Activated CD8-positive, alpha-beta memory T cell treated with anti-CD3 and anti-CD28 coated beads, Interleukin-2, amount 50 U/mL, for 48 hours (primary cell): ENCODE measurements at places on chromosomes 12 and 14.

DNA sequence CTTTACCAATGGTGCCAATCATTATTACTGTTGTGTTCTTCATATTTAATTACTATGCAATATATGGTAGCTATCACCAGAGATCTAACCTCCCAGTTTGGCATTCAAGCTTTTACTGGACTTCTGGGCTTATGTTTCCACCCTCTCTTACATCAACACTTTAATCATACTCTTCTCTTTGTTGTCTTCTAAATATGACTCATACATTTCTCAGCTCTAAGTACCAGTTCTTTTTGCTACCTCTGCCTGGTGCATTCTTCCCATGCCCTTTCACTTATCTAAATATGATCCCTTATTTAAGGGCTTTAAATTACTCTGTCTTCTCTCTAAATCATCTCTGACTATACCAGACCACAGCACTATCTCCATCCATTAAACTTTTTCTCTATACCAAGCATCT, 246.1 kb upstream of the CCDC196 start:
- no peak for DNase-seq

- no peak for DNase-seq
These were observed 327.5 kb upstream of the DIO3 start for GRCh38 chr14:101233808-101234207.

DNA sequence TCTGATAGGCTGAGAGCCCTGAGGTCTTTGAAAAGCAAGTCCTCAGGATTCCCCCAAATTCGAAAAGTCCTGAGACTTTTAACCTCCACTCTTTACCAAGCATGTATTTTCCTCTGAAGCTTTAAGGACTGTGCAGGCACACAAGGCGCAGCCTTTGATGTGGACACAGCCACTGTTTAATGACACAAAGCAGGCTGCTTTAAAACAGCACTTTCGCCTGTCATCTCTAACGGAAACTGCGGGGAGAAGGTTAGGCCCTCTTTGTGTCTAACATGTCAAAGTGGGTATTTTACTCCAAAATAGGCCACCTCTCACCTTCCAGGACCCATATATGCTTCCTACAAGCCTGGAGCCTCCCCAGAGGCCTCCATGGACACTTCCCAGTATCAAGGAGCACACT, 159.2 kb downstream of the GCH1 start:
- DNase-seq = no peak

GRCh38 chr14:55031190-55031589, 4.2 kb downstream of the SOCS4 start:
- no peak for DNase-seq

DNA sequence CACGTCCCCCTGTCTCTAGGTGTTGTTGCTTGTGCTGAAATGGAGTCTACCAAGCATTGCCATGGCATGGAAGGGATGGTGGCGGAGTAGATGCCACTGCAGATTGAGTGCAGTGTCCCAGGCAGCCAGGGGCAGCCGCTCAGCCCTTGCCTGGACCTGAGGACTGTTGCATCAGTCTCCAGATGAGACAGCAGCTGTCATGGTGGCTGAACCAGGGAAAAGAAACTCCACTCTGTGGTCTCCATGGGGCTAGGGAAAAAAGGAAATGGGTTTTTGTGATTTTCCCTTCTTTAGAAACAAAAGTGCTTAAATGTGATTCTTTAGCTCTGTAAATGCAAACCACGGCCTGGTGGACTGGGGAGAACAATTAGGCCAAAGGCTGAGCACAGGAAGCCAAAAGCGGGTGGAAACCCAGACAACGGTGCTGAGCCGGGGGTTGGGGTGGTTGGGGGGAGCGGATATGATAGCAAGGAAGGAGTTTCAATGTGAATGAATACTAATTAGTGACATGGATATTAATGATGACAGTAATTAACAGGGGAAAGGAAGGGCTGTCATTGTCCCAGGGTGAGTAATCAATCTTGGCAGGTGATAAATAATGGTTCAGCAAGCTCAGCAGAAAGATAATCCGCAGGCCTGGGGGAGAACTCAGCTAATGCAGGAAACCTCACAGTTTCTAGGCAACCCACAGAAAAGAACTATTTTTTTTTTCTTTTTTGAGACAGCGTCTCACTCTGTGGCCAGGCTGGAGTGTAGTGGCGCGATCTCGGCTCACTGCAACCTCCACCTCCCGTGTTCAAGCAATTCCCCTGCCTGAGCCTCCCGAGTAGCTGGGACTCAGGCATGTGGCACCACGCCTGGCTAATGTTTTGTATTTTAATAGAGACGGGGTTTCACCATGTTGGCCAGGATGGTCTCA, 442.6 kb downstream of the DPF3 start:
- no peak for DNase-seq

DNA sequence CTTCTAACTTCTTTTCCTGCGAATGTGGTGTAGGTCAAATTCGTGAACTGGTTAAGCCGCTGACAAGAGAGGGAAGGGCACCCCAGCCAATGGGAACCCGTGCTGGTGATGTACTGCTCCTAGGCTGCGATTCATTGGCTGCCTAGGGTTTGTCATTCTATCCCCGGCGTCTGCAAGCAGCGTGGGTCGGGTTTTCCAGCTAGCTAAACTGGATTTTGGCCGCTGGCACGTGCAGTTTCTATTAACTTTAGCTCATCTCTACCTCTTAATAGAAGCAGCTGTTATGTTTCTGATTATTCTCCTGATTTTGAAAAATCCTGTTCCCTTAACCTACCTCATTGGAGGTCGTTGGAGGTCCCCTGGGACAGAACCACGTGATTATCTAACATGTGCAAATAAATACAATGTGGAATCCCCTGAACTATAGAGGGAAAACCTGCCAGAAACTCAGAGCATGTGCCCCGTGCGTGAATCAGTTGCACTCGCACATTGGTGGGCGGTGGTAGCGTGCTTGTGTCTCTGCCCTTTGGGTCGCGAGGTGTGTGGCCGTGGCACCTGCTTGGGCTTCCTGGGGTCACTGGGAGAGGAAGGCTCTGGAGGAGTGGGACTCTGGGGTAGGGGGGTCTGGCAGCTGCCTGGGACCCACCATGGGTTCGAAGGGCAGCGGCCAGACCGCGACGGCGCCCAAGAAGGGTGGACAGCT, 876 bp upstream of the PPM1A start:
- peak; percentile 86 for DNase-seq

DNA sequence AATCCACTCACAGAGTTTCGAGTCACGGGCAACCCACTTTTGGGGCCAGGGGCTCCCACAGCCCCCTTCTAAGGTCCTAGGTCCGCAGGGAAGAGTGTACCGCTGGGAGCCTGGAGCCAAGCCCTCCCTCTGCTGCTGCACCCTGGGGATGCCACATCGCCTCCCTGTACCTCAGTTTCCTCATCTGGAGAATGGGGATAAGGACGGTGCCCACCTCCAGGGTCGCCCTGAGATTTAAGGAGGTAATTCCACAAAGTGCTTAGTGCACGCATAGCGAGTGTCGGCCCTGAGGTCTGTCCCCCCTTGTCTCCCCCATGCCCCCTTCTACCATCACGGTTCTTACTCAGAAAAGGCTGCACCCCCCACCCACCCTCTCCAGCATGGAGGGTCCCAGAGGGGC, 35.5 kb downstream of the NCOR2 start:
- no peak for DNase-seq

DNA sequence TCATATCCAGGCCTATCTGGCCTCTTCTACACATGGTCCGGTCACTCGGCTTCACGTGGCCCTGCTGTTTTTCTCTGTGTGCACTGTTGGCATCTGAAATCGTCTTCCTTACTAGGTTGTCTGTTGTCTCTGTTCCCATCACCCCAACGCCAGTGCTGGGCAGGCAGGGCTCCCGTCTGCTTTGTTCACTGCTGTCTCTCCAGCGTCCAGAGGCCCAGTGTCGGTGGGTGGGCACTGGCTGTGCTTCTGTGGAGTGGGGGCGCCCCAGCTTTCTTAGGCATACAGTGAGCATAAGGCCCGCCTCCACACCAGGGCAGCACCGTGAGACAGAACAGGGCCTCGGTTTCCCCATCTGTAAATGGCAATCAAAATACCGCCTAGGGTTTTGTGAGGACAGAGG, 153.1 kb downstream of the BCL11B start:
- DNase-seq = peak; percentile 37

DNA sequence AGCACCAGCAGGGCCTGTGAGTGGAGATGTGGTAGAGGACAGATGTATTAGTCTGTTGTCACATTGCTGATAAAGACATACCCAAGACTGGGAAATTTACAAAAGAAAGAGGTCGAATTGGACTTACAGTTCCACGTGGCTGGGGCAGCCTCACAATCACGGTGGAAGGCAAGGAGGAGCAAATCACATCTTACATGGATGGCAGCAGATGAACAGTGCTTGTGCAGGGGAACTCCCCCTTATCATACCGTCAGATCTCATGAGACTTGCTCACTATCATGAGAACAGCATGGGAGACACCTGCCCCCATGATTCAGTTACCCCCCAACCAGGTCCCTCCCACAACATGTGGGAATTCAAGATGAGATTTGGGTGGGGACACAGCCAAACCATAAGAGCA, 361.9 kb downstream of the VRK1 start:
- DNase-seq = no peak

- no peak for DNase-seq
These were observed 8.2 kb downstream of the NUAK1 start for GRCh38 chr12:106130474-106131113.

DNA sequence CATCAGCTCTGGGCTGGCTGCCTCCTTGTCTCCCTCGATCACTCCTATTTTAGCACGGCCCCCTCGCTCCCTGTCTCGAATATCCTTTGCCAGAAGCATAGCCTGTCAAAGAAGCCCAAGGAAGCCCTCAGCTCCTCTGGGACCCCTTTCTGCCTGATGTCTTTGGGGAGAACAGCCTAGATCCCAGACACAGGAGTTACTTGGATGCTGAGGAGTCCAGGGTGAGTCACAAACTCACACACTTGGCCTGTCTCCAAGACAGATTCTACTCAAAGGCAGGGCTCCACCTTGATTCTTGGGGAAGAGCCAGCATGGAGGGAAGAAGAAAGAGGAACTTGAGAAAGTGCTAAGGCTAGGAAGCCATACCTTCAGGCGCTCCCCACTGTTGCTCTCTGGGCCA, 8.1 kb downstream of the AVIL start:
- DNase-seq = no peak

DNA sequence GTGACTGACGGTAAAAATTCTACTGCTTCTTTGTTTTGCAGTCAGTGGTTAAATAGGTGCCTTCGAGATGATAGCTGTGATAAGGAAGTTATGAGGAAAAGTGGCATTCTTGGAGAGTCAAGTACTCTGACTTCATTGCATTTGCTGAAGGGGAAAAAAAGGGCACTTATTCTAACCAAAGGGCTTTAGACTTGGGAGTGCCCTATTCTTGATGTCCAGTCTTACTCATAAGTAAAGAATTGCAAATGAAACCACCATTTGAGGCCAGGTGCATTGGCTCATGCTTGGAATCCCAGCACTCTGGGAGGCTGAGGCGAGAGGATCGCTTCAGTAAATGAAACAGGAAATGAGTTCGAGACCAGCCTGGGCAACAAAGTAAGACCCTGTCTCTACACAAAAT, 40.3 kb downstream of the BRAP start:
- DNase-seq = no peak

DNA sequence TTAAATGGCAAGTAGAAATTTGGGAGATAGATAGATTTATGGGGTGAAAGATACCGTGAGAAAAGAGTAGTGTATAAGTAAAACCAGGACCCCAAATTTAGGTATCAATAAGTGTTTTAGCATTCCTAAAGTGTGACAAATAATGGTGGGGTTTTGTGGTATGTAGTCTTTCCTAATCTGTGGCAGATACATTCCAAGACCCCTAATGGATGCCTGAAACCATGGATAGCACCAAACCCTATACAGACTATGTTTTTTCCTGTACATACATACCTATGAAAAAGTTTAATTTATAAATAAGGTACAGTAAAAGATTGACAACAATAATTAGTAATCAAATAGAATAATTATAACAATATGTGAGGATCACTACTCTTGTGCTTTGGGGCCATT, 14.4 kb upstream of the TCP11L2 start:
- no peak for DNase-seq

GRCh38 chr12:61072717-61073116, 1187.5 kb upstream of the USP15 start:
- DNase-seq = no peak

DNA sequence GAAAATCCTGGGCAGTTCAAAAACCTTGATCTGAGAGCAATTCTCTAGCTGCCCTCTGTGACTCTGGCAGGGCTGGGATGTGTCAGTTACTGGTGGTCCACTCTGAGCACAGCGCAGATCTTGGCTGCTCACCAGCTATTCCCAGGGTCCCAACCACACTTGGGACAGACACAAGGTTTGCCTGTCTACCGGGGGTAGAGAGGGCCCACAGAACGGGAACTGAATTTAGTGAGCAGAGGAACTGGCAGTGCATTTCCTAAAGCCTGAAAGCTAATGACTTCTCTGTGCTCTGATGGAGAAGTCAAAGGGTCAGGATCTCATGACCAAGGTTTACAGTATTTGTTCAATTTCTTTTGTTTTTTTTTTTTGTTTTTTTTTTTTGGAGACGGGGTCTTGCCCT, 2.6 kb downstream of the PDE6H start:
- DNase-seq = no peak

DNA sequence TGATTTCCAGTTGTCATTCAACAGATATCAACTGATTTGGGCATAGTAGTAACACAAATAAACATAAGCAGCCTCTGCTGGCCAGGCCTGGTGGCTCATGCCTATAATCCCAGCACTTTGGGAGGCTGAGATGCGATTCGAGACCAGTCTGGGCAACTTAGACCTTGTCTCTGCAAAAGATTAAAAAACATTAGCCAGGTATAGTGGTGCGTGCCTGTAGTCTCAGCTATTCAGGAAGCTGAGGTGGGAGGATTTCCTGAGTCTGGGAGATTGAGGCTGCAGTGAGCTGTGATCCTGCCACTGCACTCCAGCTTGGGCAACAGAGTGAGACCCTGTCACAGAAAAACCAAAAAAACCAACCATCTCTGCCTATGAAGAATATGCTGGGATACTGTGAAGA, 7.1 kb downstream of the METAP2 start:
- DNase-seq = no peak

DNA sequence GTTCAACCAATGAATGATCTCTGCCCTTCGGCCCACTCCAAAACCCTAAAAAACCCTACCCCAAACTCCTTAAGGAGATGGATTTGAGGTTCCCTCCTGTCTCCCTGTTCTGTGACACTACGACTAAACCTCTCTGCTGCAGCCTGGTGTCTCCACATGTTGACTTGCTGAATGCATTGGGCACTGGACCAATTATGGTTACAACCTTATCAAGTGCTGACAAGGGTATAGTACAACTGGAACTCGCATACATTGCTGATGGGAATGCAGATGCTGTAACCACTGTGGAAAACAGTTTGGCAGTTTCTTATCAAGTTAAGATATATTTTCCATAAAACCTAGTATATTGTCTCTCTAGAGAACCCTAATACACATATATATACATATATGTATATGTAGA, 6.3 kb upstream of the DICER1 start:
- DNase-seq = no peak

DNA sequence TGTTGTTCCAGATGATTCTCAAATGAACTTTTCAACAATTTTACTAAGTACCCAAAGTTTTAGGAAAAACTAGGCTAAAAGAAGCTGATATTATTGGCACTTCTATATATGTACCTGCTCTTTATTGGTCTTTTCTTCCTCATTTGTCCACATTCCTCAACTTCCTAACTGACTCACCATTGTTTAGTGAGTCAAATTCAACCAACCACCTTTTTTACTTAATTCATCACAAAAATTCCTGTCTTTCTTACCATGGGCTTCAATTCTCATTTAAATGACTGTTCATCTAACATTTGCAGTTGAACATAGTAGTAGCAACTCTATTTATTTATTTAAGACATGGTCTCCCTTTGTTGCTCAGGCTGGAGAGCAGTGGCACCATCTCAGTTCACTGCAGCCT, 47.6 kb upstream of the SLC2A13 start:
- DNase-seq = no peak

- no peak for DNase-seq
These were observed 115.6 kb downstream of the LRIG3 start for GRCh38 chr12:58804749-58805148.
